ENCODE measurements at places on chromosomes 5 and 9.
A peak's percentile ranks its signal among the peaks of the same experiment; 100 is the strongest.

DNA sequence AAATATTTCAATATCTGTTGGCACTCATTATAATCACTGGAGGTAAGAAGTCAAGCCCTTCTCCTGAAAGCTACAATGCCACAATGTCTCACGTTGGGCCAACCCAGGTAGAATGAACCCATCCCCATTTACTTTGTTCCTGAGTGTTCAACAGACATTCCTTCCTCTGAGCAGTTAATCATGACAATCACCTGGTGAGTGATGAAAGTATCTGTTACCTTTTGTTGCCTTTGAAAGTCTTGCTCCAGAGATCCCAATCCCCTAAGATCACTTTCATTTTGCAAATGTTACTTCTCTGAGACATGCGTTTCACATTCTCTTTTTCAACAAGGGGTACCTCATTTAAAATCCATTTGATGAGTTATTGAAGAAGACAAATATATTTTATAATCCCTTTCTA lies 49.3 kb upstream of the MSX2 start:
- no peak for DNase-seq

- no peak for DNase-seq
Measured at GRCh38 chr9:105039175-105039799, 111.3 kb upstream of the ABCA1 start.

DNA sequence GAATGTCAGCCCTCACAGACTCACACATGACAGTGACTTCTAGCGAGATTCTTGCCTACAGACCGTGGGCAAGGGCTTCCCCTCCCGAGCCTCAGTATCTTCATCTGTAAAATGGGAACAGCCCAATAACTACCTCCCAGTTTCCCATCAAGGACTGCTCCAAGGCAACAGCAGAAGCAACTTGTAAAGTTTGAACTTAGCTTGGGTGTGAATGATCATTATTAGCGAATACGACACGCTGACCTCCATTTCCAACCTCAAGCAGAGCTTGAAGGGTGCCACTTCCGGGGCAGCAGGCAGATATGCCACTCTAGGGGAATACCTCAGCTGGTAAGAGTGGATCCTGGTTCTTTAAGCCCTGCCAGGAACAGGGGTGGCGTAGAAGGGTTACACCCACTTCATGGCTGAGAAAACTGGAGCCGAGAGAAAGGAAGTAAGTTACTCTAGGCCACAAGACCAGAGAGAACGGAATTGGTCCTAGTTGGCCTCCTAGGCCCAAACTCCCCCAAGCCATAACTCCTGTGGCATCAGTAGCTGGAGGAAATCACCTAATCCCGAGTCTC lies 2.0 kb downstream of the RNF44 start:
- peak; percentile 92 for DNase-seq

DNA sequence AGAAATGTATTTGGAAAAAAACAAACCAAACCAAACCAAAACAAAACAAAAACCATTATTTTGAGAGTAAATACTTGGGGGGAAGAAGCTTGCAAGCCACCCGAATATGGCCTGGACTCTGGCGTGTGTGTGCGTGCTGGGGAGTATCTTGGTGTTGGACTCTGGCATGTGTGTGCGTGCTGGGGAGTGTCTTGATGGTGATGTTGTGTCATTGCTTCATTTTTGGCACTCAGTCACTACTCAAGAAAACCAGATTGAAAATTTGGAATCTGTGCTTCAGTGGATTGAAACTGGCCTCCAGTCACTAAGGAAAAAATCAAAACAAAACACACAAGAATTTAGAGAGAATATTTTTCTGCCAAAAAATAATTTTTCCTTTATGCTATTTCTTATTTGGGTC lies 76.1 kb downstream of the ARRDC3 start:
- DNase-seq: no peak

- no peak for DNase-seq
Measured at GRCh38 chr5:146703899-146704298, 174.7 kb downstream of the PPP2R2B start.

DNA sequence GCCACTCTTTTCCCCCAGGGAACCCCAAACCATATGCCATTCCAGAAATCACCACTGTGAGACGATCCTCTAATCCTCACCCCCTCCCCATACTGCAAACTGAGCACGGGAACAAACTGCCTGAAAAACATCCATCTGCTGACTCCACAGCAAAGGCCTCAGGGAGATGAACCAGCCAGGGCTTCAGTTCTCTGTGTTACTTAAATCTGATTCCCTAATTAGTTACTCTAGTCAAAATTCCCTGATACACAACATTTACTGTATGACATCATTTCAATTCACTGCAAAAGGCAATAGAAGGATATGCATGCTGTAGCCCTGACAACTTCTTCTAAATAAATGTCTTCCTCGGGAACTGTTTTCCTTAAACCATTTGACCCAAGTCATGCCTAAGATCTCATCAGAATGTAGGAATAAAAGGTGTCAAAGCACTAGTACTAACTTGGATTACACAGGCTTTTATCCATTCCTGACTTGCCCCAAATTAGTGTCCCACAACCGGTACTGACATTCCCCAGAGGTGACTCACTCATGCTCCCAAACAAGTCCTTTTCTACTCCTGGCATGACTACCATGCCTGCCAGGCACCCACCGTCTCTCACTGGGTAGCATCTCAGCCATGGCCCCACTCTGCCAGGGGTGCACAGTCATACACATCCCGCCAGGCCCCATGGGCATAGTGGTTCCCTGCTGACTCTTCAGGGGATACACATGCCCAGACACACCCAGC lies 35.0 kb downstream of the MTX3 start:
- no peak for DNase-seq

DNA sequence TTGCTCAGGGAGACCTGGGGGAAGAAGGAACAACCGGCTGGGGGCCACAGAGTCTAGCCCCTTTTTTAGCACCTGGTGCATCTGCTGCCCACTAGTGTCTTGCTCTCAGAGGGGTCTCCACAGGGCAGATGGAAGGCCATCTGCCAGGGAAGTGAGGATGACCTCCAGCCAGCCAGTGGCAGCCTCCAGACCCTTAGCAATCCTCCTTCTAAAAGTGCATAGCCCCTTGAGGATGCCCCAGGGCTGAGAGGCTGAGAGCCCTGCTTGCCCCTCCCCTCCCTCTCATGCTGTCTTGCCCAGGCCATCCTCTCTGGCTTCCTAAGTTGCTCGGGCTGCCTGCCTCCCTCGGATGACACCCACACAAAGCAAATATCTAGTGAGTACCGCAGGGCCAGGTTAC lies 81.5 kb upstream of the PANK3 start:
- DNase-seq: peak; percentile 17

DNA sequence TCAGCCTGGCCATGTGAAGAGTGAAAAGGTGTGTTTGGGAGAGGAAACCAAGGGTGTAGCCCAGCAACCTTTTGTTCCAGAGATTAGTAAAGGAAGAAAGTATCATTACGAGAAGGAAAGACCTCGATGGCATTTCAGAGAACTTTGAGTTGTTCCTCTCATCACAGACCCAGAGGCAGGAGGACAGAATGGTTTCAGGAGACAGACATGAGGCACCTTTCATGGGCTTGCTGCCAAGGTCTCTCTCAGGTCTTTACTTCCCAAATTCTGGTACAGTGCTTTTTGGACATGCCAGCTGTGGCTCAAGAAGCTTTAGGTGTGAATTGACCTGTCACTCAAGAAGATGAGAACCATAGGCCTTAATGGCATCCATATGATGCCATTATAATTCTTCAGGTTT lies 2.8 kb upstream of the MCC start:
- DNase-seq: no peak

GRCh38 chr9:3244963-3245653 lies 280.7 kb downstream of the RFX3 start:
- peak; percentile 87 for DNase-seq

DNA sequence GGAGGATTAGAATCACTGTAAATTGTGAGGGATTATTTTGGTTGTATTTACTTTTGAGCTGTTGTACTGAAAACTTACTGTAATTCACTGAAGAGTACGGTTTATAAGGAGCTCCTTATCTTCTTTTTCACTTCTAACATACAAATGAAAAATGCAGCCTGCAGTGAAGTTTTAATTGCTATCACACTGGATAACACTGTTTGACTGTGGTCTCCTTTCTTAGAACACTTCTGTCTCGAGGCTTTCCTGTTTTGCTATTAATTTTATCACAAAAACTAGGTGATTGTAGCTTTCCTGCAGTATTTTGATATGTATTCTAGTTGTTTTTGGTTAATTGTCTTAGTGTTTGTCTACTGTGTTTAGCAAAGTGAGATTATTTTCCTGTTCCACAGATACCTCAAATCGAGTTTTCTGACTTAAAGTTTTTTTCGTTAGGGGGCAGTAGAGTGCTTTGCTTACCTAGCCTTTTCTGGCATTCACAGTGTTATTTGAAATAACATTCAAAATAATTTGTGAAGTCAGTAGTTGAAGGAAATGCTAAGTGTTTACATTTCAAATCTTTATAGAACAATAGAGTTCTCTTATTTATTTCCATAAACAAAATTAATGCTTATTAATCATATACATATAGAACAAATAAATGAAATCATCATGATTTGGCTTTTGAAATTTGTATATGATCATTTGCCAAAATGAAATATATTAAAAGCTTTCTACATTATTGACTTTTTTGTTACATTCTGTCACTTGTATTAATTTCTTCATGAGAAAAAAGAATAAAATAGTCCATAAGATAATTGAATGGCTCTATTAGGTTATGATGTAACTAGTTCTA lies 52.9 kb downstream of the COMMD10 start:
- DNase-seq: peak; percentile 77

GRCh38 chr5:171660434-171660833 lies 125.2 kb upstream of the SMIM23 start:
- DNase-seq: peak; percentile 62

- no peak for DNase-seq
Measured at GRCh38 chr5:80759866-80760577, 105.2 kb upstream of the DHFR start.

DNA sequence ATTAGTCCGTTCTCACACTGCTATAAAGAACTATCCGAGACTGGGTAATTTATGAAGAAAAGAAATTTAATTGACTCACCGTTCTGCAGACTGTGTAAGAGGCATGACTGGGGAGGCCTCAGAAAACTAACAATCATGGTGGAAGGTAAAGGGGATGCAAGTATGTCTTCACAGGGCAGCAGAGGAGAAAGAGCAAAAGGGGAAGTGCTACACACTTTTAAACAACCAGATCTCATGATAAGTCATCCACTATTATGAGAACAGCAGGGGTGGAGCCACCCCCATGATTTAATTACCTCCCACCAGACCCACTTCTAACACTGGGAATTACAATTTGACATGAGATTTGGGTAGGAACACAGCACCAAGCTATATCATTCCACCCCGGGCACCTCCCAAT lies 26.6 kb downstream of the FST start:
- DNase-seq: peak; percentile 32

DNA sequence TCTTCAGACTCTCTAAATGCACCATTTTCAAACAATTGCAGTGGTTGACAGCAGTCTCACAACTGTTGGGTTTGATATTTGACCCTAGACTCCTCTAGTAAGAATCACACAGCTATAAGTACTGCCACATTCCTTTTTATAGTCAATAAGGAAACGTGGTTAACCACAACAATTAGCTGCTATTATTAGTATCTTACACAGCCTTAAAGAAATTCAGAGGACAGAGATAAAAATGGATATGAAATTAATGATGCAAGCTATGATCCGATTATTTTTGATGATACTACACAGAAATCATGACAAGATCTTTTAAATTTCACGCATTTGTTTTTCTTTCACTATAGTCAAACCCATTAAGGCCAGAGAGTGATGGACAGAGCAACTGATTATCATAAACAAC lies 288.6 kb upstream of the C9orf72 start:
- DNase-seq: no peak

- no peak for DNase-seq
Measured at GRCh38 chr9:292915-293314, 78.2 kb downstream of the DOCK8 start.

DNA sequence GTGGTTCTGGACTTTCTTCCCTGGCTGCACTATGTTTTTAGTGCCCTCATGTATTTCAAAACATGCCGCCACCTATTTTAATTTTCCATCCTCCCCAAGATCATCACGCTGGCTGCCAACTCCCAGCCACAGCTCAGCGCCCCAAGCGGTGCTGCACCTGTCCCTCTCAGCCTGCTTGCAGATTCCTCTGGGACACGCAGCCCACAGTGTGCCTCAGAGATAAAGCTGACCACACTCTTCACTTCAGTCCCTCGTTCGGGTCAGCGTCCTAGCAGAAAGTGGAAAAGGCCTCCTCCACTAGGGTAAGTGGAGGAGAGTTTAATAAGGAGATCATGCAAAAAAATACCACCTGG lies 56.2 kb upstream of the CKS2 start:
- DNase-seq: no peak

- no peak for DNase-seq
Measured at GRCh38 chr5:61504143-61504770, 172.2 kb downstream of the ZSWIM6 start.

DNA sequence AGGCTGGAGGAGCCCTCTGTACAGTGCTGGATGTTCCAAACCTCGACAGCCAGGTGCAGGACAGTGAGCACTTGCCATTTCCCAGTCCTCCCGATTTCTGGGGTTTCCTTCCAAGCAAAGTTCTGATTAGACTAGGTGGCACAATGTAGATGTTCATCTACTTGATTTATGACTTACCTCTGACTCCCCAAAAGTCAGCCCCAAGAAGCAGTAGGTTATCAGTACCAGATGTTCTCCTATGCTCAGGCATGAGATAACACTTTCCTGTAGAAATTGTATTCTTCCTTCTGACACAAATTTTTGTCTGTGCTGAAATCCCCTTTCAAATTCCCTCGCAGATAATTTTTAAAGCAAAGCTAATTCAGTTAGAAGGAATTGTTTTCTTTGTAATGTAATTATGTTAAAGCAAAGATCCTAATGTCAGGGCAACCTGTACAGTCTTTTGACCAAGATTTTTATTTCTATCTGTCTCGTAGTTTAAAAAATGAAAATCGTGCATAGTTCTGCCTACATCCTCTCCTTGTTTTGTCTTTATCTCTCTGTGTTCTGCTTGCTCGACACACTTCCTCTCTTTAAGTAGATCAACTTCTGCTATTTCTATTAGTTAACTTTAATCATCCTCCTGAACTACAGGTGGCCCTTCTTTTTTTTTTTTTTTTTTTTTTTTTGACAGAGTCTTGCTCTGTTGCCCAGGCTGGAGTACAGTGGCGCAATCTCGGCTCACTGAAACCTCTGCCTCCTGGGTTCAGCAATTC lies 102.4 kb upstream of the PJA2 start:
- DNase-seq: no peak

All from suppressor macrophage (primary cell).